ENCODE measurements at places on chromosomes 5 and 9.

DNA sequence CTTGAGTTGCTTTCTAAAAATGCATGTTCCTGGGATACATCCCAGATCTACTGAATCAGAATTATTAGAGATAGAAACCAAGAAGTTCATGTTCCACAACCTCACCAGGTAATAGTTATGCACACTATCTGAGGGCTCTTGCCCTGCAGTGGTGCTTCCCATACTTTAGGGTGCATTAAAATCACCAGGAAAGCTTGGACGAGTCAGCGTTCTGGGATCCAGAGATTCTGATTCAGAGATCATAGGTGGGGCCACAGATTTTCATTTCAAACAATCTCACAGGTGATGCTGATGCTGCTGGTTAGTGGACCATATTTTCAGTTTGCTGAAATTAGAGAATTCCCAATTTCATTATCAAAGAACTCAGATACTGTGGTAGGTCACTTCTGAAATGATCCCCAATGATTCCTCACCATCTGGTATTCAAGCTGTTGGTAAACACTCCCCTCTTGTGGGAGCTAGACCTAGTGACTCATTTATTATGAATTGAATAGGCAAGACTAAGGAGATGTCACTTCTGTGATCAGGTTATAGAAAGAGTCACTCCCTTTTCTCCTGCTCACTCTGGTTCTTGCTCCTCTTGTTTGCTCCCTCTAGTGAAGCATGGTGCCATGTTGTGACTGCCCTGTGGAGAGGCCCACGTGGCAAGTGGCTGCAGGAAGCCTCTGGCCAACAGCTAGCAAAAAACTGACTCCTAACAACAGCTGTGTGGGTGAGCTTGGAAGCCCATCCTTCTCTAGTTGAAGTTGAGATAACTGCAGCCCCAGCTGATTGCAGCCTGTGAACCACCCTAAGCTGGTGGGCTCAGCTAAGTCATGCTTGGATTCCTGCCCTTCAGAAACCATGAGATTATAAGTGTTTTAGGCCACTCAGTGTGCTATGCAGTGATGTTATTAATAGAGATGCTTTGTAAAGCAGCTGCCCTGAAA lies 59.8 kb downstream of the SH3TC2 start:
- DNase-seq, result no peak

DNA sequence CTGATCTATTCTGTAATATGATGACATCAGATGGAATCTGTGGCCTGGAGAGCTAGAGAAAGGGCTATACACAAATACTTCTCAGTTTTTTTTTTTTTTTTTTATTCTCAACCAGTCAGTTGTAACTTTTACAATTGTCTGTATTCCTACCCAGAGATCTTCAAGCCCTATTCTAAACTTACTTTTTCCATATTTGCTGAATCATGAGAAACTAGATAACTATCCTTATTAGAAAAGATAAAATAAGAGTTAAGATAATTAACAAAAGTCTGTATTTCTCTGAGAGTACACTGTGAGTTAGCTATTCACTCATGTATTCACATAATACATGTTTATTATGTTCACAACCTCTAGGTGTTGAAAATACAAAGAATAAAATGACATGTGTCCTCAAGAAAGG lies 1575.9 kb downstream of the EFNA5 start:
- no peak for DNase-seq

DNA sequence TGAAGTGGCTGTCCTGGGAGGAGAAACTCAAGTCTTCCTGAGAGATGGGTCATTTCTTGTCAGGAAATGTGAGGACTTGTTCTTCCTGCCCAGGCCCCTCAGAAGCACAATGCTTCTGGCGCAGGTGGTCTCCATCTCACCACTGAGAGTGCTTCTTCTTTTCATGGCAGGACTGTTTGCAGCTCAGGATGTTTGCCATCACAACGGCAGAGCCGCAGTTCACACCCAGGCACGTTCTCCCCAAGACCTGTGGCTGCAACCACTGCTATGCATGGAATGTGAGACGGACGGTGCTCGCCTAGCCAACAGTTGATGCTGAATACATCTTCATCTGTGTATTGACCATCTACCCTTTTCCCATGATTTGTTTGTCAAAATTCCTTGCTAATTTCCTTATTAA lies 216.3 kb downstream of the GADD45G start:
- DNase-seq, result no peak

- DNase-seq, result no peak
Observed at GRCh38 chr5:92930057-92930456, 651.0 kb downstream of the NR2F1-AS1 start.

GRCh38 chr9:21661626-21662025 lies 140.8 kb upstream of the MTAP start:
- no peak for DNase-seq

GRCh38 chr9:132994410-132995120 lies 16.1 kb downstream of the GFI1B start:
- no peak for DNase-seq

DNA sequence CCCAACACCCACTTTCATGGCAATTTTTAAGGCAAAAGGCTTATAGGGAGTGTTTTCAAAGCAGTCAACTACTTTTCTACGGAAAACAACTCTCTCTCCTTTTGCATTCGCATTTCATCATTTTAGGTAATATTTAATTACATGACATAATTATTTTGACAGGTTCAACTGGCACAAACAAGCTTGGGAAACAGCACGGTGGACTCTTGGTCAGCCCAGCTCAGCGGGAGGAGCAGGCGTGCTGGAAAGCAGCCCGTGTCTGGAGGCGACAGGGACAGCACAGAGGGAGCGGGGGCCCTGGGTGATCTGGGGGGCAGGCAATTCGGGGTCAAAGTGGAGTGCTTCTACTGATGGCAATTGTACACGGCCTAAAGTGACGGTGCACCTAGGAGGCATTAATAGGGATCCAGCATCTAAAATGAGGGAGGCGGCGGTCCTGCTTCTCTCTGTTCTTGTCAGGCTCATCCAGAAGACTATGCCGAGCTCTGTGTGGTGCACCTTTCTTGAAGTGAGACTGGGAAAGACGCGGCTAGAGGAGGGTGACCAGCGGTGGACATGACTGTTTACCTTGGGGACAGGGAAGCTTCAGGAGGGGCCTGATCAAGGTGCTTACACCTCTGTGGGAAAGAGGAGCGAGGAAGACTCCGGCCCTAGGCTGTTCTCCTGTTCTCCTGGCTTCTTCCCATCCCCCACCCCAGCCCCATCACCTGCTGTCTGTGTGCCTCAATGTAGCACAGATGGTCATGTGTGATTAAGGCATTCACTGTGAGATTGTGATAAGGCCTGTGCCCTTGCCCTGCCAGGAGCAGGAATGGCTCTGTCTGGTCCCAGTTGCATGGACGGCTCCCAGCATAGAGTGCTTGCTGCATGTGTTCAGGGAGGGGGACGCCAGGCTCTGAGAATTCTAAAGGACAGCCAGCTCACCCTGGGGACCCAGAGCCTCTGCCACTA lies 3.4 kb downstream of the MYMK start:
- DNase-seq, result no peak

GRCh38 chr5:142654578-142655058 lies 31.3 kb downstream of the FGF1 start:
- no peak for DNase-seq

DNA sequence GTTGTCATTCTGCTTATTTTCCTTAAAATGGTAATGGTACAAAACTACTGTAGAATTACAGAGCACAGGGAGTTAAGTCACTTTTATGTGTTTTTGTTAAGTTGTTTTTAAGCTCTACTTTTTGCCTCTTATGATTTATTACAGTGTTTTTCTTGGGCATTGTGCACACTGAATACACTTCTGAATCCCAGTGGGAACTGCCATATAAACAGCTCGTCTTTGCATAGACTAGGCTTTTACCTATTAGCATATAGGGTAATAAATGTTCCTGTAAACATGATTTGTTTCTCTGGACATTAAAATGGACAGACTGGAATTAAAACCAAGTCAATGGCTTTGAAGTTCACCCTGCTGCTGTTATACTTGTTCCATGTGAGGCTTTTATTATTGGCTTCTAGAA lies 12.2 kb downstream of the KLF9 start:
- DNase-seq, result no peak

DNA sequence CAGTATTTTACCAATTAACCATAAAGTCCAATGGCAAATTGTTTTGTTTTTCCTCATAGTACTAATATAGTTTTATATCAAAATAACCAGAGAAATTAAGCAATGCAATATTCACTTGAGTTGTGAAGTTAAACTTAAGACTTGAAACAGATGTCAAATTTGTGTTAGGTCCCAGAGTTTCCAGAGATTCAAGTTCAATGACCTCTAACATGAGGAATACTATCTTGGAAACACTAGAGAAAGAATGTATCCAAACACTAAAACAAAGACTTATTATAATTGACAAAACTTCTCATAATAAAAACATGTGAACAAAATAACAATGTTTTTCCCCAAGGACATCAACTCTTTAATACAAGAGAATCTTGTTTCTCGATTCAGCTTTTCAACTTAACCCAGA lies 18.0 kb downstream of the SUSD1 start:
- DNase-seq, result no peak

DNA sequence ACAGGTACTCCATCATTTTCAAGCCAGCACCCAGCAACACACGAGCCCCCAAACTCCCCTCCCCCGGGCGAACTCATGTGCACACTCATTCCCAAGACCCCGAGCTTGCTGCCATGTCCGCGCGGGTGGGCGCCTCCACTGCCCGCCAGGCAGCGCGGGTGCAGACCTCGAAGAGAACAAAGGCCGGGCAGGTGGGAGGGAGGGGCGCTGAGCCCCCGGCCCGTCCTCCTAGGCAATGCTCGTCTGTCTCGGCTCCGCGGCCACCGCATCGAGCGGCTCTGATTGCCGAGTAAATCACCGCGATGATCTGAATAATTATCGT lies 47.1 kb upstream of the PSD2 start:
- no peak for DNase-seq

GRCh38 chr9:3863111-3863528 lies 337.3 kb upstream of the RFX3 start:
- no peak for DNase-seq

DNA sequence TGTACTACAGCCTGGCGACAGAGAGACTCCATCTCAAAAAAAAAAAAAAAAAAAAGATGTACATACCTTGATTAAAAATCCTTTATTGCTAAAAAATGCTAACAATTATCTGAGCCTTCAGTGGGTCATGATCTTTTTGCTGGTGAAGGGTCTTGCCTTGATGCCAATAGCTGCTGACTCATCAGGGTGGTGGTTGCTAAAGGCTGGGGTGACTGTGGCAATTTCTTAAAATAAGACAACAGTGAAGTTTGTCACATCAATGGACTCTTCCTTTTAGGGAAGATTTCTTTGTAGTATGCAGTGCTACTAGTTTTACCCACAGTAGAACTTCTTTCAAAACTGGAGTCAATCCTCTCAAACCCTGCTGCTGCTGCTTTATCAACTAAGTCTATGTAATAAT lies 33.9 kb upstream of the OTULINL start:
- no peak for DNase-seq

DNA sequence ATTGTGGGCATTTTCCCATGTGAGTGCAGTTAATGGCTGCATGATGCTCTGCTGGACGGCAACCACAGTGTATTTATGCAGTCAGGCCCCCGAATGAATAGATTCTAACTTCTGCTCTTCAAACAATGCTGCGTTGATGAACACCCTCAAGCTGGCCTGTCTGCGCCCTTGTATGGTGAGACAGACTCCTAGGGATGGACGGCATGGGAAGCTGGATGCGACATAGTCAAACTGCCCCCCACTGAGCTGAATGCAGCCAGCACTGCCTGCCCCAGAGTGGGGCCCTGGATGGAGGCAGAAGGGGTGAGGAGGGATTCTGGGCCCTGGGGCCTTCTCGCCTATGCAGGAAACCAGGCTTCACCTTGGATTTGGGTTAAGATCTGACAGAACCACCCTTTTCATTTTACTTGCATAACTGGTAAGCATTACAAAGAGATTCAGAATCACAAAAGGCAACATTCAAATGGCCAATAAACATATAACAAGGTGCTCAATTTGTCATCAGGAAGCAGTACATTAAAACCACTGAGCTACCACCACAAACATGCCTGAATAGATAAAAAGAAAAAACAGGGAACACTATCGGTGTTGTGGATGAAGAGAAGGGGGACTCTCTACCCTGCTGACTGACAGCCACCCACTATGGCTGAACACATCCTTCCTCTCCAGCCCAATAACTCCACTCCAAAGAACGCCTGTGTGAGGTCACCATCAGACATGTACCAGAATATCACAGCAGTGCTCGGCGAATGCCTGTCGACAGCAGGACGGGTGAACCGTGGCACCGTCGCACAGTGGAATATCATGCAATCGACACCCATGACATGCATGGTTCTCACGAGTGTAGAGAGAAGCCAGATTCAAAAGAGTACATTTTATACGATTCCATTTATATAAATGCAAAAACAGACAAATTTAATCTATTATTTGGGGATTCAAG lies 79.1 kb downstream of the RAPGEF1 start:
- no peak for DNase-seq

GRCh38 chr9:19698960-19699359 lies 89.9 kb downstream of the SLC24A2 start:
- DNase-seq, result no peak

DNA sequence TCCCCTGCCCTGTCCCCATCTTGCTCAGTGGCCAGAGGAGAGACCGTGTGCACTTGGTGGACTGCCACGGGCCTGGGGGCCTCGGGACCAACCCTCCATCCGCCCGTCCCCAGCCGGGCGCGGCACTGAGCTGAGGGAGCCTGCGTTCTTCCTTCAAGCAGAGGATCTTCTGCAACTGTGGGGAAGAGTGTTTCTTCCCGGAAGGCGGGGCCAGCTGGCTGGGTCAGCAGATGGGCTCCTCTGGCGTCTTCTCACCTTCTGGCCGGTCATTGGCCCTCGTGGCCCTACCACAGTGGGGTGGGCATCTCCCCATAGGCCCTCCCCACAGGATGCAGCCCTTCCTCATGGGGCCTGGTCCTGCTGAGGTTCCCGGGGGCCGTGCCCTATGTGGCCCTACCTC lies 17.4 kb downstream of the RXRA start:
- DNase-seq, result no peak

GRCh38 chr5:83548581-83548980 lies 77.0 kb downstream of the VCAN start:
- DNase-seq, result no peak

DNA sequence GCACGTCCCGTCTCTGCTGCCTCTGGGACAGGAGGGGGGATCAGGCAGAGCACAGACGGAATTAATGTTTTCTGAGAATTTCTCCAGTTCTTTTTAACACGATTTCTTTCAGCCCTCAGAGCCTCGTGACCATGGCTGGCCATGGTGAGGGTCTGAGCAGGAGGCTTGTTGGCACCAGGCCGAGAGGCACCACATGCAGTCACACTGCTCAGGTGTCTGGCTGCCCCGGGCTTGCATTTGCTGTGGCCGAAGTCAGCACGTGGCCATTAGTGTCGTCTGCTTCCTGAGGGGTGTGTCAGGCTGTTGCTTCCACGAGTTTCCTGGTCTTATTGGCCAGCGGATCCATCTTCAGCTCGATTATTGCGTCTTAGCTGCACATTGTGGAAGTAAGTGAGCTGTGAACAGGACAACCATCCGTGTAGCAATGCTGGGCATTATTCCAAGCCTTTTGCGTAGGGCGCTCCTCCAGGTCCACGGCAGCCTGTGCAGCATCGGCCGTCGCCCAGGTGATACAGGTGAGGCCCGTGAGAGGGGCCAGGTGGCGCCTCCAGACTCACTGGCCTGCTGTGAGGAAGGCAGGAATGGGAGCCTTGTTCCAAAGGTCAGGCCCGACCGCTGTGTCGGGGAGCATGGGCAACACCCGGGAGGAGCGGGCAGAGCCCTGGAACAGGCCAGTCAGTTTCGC lies 114.2 kb upstream of the CACNA1B start:
- DNase-seq, result no peak
